ENCODE measurements at places on chromosomes 11 and 22.
A peak's percentile ranks its signal among the peaks of the same experiment; 100 is the strongest.

DNA sequence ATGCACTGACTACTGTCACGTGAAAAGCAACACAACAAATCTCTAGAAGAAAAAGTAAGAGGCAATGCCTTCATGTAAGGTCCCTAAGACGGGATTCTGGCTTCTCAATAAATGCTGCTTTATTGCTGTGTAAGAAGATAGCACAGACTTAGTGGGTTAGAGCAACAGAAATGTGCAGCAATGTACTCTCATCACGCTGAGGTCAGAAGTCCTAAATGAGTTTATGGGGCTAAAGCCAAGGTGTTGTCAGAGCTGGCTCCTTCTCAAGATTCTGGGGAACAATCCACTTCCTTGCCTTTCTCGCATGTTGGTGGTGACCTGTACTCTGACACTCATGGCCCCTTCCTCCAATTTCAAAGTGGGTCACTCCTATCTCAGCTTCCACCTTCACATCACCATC is 93.4 kb downstream of the SHANK2 start:
- no peak for DNase-seq

DNA sequence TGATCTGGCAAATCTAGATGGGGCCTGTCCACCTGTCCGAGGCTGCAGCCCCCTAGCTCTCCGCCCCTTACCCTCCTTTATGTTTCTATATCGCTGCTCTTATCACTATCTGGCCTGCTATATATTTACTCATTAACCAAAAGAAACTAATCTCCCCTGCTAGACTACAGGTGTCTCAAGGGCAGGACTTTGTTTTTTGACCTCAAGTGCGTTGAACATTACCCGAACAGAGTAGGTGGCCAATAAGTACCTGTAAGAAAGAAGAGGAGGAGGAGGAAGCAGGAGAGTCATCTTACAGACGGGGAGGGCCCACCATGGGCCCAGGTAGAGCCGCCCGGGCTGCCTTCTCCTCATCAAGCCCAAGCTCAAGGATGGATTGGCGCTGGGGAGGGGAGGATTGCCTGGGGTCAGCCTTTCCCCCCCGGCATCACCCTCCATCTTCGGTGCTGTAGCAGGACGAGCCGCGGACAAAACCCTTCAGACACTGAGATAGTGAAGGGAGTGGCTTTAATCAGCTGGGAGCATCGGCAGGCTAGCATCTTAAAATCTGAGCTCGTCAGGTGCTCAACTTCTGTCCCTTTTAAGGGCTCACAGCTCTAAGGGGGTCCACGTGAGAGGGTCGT is 1.2 kb upstream of the P2RY6 start:
- no peak for DNase-seq

DNA sequence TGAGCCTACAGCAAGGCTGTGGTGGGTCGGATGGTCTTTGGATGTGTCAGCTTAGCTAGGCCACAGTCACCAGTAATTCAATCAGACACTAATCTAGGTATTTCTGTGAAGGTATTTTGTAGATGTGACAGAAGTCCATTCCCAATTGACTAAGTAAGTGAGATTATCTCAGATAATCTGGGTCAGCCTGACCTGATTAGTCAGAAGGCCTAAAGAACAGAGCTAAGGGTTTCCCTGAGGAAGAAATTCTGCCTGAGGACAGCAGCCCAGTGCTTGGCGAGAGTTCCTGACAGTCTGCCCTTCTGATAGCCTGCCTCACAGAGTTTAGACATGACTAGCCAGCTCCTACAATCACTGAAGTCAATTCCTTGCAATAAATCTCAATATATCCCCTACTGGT is 28.7 kb downstream of the GUCD1 start:
- no peak for DNase-seq

DNA sequence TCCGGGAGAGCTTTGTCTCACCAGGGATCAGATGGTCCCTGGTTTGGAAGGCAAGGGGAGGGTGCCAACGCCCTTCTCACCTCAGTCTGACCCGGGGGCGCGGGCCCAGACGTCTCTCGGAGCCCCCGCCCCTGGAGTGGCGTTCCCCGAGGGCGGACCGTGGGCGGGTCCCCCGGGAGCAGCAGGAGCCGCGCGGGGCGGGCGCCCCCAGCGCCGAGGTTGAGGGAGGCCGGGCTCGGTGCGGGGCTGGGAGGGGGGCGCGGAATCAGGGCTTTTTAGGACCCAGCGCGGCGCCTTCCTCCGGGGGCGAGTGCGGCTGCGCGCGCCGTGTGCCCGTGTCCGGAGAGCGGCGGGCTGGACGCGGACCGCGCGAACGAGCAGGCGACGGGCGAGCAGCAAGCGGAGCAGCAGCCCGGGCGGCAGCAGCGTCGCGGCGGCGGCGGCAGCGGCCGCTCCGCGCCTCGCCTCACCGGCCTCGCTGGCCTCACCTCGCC is at the start of gene KCNC1:
KCNC1 (plus strand) TSS at position 364 of the 494 bp plus-strand sequence. CDS start 1,222 bp downstream, outside the sequence.
- DNase-seq: peak; percentile 77

- no peak for DNase-seq
These were observed 48.1 kb downstream of the CBL start for GRCh38 chr11:119254239-119254638.

DNA sequence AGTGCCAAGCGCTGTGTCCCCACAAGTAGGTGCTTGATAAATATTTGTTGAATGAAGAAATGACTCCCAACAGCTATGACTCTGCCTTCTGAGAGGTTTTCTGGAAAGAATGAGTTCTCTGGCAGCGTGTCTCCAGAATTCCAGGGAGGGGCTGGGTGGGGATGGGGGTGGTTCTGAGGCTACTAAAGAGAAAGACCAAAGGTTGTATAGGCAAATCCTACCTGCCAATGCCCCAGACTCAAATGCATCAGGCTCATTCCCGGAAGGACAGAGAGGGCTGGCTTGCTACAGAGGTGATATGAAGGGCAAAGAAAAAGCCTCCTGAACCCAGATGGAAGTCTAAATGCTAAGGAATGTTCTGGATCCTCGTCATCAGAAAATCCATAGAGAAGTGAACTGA is 1.9 kb downstream of the DUSP18 start:
- DNase-seq: no peak

DNA sequence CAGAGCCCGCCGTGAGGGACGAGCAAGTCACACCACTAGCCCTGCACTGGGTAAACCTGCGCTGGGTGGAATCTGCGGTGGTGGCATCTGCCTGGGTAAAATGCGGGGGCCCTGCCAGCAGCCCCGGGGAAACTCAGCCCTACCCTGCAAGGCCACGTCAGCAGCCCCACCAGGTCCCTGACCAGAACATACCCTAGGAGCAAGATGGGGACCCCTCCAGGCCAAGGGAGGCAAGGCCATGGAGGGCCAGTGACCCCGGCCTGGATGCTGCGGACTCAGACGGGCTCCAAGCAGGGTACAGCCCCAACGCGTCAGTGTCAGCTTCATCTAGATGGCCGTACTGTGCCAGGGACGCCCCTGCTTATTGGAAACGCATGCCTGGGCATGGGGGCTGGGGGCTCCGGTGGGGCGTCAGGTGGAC is 26.3 kb downstream of the TOLLIP start:
- no peak for DNase-seq

DNA sequence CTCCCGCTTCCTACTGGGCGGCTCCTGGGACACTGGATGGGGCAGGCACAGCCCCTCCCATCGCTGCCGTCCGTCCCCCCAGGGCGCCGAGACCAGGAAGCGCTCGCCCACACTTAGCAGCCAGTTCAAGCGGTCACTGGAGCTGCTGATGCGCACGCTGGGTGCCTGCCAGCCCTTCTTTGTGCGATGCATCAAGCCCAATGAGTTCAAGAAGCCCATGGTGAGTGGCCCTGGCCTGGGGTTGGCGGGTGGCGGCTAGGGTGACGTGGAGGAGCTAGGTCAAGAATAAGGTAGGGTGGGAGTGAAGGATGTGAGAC is 44.6 kb downstream of the MYO7A start:
- no peak for DNase-seq

DNA sequence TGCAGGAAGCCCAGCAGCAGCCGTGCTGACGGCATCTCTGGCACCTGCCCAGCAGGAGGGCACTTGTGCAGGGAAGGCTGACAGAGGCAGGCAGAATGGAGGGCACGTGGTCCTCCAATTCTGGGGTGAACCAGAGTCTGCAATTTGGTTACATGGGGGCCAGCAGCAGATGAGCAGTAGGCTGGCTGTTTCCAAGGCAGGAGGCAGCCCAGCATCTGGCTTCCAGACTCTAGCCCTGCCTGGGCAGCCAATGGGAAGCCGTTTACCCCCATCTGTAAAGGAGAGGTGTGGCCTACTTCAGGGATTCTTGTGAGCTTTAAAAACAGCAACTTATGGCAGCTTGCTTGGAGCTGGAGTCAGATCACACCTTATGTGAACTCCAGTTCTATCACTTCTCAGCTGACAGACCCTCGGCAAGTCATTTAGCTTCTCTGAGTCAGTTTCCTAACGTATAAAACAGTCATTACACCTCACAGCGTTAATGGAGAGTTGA is 27.9 kb upstream of the RASL10A start:
- DNase-seq: peak; percentile 54

DNA sequence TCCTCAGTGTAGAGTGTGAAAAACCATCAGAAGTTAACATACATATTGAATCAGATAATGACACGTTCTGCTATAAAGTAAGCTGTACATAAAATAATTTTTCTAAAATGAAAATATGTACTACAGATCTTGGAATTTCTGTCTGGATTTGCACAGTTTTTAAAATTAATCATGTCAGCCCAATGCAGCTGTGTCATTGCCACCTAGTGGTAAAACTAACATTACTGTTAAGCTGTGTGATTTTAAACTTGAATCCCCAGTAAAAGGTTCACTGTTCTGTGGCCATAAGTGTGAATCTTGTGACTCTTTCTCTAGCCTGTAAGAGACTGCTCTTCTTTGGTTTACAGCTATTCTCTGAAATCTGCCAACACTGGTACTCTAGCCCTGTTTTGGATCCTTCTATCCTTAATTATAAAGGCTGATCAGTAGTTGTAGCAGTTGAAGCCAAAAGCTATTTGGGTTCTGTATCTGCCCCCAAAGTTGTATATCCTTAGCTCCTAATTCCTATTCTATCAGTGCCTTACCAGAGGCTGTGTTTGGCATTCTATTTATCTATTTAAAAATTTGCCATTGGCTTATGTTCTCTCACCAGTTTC is 4.0 kb downstream of the JRKL start:
- DNase-seq: peak; percentile 60

- DNase-seq: no peak
These were observed 26.0 kb downstream of the CLDN25 start for GRCh38 chr11:113805640-113806039.

DNA sequence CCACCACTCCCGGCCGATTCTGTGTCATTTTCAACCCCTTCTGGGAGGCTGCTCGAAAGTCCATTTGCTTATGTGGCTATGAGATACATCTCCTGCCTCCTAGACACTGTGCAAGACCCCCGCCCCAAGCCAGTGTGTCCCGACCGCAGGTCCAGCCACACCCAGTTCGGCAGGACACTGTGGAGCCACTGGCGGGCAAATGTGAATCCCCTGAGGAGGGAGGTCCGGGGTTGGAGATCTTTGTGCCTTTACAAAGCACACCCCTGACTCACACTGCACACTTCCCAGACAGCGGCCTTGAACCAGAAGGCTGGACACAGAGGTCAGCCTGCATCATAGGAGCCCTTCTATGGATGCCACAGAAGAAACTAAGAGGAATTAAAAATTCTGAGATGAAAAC is 17.4 kb downstream of the FXYD6 start:
- DNase-seq: no peak

DNA sequence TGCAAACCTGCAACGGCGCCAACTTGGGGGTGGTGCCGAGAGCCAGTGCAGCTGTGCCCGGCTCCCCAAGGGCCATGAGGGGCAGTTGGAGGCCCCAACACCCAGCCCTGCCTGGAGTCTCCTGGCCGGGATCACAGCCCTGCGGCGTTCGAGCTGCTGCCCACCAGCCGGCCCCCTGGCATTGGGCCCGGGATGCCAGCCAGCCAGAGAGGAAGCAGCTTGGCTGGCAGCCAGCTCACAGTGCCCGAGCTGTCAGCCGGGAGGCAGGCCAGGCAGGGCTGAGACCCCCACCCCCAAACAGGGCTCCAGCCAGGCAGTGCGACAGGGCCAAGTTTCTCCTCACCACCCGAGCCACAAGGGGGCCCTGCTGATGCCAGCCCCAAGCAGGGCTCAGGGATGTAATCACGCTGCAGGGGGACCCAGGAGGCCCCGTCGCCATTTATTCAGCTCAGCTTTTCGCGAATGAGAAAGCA is 26.0 kb upstream of the TCF20 start:
- peak; percentile 52 for DNase-seq

- DNase-seq: no peak
These were observed 75.7 kb downstream of the TIMP3 start for GRCh38 chr22:32877196-32877595.

DNA sequence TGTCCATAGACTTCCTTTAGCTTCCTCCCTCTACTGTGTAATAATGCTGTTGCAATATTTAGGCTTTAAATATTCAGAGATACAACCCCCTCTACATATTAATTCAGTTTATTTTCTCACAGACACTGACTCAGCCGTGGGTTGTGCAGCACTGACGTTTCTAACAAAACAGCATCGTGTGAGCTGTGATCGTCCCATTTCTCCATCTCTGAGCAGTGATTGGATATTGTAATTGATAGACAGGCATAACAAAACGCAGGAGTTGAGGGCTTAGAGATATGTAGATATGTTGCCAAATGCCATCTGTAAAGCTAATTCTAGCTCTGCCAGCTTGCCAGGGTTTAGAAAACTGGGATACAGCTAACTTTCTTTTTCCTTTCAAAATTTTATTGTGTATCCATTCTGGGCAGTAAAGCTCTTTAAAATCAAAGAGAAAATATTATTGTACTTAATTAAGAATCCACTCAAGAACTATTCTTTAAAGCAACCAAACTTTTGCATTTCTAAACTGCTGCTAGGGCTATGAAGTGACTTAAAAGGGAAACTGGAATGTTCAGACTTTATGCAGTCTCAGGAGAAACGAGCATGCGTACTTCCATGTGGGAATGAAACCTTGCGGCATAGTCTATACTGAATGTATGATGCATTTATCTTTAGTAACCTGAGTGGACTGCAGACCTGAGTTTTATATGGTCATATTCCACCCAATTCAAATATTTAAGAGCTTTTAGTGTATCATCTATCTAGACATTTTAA is 22.7 kb downstream of the BTBD10 start:
- no peak for DNase-seq

DNA sequence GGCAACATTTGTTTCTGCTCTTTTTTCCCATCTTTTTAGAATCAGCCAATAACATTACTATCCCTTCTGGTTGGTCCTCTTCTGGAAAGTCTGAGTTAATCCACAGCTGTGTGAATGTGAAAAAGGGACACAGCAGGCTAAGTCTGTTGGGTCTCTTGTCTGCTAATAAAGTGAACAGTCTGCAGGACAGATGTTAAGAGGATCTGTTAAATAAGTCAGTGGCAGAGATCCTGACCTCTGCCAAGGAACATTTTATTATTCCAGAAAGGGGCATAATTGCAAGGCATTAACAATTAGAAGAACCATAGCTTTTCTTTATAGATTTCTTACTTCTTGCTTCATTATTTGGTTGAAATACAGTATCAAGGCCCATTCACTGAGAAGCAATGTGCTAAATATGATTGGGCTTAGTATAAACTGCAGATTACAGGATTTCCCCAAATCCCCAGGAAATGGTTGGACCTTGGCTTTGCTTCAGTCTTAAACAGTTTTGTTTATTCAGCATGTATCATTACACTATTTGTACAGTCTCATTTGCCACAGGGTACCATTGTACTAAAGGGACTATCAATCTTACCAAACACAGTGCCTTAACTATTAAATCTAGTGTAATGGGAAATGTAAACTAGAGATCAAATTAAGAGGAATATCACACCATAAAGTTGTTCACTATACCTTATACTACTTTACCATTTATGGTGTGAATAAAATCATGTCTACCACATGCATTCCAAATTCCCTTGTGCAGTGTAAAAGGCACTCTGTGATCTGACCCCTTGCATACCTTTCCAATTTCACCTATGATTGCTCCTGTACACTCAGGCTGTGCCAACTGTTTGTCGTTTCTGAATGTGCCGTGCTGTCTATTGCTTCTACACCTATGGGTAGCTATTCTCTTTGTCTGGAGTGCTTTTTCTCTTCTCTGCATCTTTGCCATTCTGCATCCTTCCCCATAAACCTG is 274.0 kb downstream of the SOX6 start:
- peak; percentile 72 for DNase-seq
